ENCODE measurements at places on chromosomes 5 and 9.

DNA sequence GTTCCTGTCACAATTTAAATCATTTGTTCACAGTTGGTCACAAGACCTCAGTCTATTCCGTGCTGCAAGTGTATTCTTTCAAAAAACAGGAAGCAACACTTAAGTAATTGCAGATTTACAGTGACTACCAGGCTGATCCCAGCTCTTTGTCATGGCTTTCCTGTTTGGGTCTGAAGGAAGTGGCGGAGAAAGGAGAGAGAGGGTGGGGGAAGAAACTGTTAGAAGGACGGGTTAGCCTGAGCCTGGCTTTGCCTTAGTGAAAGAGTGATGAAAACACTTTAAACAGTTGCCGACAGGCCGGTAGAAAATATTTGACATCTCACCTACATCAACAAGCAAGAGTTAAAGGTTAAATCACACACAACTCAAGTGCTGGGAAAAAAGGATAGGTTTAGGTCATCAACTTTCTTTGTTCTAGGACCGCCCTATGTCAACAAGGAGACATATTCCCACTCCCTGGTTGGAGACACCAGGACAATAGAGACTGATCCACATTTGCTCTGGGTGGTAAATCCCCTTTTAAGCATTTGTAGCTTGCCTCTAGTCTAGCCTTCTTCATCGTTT is 102.2 kb upstream of the DAB2 start:
- no peak for DNase-seq

GRCh38 chr5:125043781-125044391 is 297.4 kb upstream of the ZNF608 start:
- no peak for DNase-seq

- DNase-seq = no peak
Measured at GRCh38 chr9:109792951-109793546, 13.1 kb downstream of the PALM2AKAP2 start.

GRCh38 chr5:172844577-172844838 is 10.5 kb downstream of the ERGIC1 start:
- DNase-seq = no peak

All from CD4-positive, alpha-beta T cell treated with Interleukin-21 for 1 hour (primary cell).